Stimulated activated naive B cell treated with anti-CD40 and anti-IgM and Interleukin-4, amounts not matched to agents 10 μg/mL and 1 μg/mL and 100 μg/mL, for 72 hours (primary cell): ENCODE measurements at places on chromosomes 11 and 22.

- no peak for DNase-seq
Observed at GRCh38 chr11:26095340-26095739, 236.6 kb upstream of the ANO3 start.

- DNase-seq: no peak
Observed at GRCh38 chr11:123491241-123491640, 61.2 kb downstream of the GRAMD1B start.

DNA sequence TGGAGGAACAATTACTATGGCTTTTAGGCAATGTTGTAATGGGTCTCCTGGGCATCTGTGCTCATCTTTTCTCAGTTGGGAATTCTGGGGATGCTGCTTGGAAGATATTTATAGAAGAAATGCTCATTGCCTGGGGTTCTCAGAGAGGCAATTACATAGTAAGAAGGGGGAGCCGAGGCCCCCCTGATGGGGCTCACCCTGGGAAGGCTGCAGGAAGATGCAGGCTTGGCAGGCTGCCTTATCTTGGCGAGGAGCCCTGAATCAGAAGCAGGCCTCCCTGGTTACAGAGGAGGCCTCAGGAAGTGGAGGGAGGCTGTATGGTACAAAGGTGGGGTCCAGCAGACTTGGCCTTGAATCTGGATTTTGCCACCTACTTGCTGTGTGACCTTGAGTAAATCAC lies 60.6 kb upstream of the CRYBB3 start:
- DNase-seq: no peak

DNA sequence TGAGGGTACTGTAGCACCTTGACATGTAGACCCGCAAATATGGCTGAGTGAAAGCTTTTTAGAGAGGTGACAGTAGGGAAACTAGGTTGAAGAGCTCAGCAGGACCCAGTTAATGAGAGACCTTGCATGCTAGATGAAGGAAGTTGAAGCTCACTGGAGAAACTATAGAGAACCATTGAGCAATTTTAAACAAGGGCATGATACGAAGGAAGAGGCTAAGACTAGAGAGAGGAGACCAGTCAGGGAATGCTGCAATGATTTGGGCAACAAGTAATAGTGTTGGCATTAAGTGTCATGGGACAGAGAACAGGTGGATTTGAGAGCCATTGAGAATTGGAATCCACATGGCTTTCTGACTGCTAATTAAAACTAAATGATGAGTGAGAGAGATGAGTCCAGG lies 4.1 kb downstream of the OLFML1 start:
- DNase-seq: no peak

DNA sequence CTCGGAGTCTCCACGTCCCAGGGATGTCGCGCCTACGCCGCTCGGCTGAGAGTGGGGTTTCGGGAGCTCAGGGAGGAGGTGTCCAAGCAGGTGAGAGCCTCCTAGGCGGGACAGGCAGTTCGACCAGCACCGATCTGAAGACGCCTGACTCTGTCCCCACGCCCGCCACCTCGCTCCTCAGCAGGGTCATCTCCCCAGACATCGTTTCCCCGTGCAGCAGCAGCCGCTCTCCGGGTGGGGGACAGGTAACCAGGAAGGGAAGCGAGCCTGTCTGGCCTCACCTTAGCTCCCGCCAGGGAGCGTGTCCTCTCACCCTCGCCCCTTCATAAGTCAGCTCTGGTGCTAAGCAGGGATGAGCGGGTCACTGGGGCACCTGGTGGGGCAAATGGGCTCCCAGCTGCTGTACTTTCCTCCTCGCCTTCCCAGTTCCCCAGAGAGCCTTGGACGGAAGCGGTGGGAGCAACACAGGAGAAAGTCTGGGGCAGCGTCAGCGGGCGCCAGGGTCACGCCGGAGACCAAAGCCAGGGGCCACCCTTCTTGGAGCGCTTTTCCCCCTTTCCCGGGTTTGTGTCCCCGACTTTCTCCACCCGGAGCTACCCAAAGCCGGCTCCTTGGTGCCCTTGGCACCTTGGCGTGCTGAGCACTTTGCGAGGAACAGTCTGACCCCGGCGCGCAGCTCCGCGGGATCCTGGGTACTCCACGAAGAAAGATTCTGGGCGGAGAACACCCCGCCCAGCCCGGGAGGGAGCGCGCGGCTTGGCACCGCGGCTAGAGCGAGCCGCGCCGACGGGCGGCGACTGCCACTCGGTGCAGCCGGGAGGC lies 1.6 kb downstream of the SPON1 start:
- peak; percentile 2 for DNase-seq

- DNase-seq: no peak
Observed at GRCh38 chr11:89184021-89184420, 6.3 kb downstream of the TYR start.

- no peak for DNase-seq
Observed at GRCh38 chr11:4040461-4040860, 54.1 kb upstream of the RRM1 start.

GRCh38 chr11:112588252-112588694 lies 327.6 kb upstream of the PLET1 start:
- peak; percentile 17 for DNase-seq

GRCh38 chr11:87572881-87573280 lies 535.1 kb downstream of the TMEM135 start:
- DNase-seq: no peak

- no peak for DNase-seq
Observed at GRCh38 chr22:19776433-19777031, 16.0 kb downstream of the TBX1 start.

GRCh38 chr11:28104425-28104824 lies 3.5 kb downstream of the KIF18A start:
- no peak for DNase-seq

- DNase-seq: no peak
Observed at GRCh38 chr11:57566005-57566904, 1.2 kb downstream of the UBE2L6 start.

DNA sequence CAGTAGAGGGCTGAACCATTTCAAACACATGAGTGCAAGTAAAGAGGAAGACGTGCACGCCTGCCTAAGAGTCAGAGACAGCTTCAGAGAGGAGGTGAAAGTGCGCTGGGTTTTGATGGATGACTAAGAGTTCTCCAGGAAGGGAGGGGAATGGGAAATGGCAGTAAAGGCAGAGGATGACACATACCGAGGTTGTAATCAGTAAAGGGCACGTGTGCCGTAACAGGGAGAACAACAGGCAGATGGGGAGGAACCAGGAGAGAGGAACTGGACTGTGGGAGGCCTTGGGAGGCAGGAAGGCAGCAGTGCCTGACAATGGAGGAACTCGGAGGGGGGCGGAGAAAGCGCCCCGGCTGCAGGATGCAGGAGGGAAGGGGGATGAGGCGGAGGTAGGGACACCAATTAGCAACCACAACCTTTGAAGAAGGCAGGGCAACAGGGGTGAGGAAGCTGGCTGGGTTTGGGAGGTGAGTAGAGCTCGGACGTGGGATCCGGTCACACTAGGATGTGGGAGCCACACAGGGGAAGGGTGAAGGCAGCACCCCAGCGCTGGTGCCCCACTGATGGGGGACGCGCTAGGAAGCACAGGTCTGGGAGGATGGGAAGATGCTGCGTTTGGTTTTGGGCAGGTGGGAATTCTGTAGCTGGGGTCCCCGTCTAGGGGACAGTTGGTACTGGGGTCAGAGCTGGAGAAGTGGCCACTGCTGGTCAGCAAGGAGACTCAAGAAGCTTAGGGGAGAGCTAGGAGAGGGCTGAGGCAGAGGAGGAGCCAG lies 67.4 kb downstream of the SCUBE1 start:
- no peak for DNase-seq

DNA sequence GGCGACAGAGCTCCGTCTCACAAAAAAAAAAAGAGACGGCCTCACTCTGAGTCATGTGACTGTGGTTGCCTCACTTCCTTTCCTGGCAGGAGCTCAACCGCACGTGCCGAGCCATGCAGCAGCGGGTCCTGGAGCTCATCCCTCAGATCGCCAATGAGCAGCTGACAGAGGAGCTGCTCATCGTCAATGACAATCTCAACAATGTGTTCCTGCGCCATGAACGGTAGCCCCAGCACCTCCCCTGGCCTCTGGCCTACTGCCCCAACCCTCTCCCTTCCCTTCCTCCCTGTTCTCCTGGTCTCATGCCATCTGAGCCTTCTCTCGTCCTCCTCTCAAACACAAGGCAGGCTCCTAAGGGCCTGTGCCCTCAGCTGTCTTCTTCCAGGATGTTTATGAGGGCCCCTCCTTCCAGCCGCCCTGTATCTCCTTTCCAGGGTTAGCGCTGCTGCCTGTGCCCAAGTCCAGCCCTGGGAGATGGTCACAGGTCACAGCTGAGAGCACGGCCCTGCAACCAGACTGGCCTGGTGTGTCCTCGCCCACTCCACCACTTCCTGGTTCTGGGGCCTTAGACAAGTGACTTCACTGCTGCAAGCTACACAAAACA lies 30.7 kb downstream of the TOM1 start:
- no peak for DNase-seq

GRCh38 chr22:48531761-48532435 lies 1295.8 kb downstream of the BRD1 start:
- DNase-seq: no peak

DNA sequence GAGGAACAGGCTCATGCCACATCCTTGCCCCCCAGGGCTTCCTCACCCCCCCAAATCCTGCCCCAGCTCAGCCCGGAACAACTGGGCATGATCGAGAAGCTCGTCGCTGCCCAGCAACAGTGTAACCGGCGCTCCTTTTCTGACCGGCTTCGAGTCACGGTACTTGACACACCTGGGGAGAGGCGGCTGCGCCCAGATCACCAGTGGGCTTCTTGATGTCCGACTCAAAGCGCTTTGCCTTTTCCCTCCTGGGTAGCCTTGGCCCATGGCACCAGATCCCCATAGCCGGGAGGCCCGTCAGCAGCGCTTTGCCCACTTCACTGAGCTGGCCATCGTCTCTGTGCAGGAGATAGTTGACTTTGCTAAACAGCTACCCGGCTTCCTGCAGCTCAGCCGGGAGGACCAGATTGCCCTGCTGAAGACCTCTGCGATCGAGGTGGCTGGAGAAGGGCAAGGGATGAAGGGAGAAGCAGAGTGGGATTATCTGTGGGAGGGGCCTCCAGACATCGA lies 3.5 kb downstream of the NR1H3 start:
- no peak for DNase-seq

GRCh38 chr22:35894464-35894878 lies 134.2 kb downstream of the RBFOX2 start:
- no peak for DNase-seq

- peak; percentile 20 for DNase-seq
Observed at GRCh38 chr11:113806406-113806805, 26.8 kb downstream of the CLDN25 start.
